ENCODE measurements at places on chromosomes 3 and 15.

DNA sequence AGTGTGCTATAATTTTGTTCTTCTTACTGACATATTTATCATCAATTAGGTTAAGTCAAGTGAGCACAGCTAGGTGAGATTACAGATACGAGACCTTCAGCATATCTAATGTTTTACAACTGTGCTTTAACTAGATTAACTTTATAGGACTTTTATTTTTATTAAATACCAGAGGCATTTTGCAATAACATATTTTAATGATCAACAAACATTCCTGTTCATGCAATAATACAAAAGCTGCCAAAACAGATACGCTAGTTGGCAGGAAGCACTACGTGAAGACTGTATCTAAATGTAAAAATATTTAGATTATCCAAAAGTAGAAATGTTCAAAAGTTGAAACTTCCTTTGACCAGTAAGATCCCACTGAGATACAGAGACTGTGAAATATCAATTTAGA, 139.1 kb downstream of the CBLB start:
- no peak for DNase-seq

- DNase-seq: no peak
Observed at GRCh38 chr3:97972976-97973375, 745 bp upstream of the RIOX2 start.

GRCh38 chr3:188904670-188905069, 267.1 kb upstream of the TPRG1 start:
- DNase-seq: no peak

- DNase-seq: no peak
Observed at GRCh38 chr3:32004113-32004765, 22.7 kb downstream of the ZNF860 start.

DNA sequence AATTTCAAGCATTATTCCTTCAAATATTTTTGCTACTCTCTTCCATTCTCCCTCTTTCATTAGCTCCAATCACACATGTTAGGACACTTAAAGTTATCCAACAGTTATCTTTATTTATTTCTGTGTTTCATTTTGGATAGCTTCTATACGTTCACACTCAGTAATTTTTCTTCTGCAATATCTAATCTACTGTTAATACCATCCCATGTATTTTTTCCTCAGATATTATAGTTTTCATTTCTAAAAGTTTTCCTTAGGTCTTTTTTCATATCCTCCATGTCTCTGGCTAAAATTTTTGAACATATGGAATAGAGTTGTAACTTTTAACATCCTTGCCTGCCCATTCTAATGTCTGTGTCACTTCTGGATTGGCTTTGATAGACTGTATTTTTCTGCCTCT, 73.4 kb downstream of the CTNNB1 start:
- DNase-seq: no peak

GRCh38 chr3:197949191-197949777, 706 bp upstream of the RPL35A start:
- no peak for DNase-seq

DNA sequence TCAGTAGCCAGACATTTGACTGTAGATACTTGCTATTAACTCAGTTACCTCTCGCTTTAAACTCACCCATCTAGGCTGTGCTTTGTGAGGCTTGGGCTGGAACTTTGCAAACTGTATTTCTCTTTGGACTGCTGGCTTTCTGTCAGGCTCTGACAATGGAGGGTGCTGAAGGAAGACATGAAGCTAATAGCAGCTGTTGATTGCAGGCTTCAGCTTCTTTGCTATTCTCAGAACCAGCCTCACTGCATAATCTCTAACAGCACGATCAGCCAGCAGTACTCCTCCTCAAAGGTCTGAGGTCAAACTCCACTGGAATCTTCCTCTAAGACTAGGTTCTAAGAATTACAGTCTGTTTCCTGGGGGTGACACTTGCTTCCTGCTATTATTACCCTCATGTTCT, 295.6 kb downstream of the ZBBX start:
- DNase-seq: no peak

DNA sequence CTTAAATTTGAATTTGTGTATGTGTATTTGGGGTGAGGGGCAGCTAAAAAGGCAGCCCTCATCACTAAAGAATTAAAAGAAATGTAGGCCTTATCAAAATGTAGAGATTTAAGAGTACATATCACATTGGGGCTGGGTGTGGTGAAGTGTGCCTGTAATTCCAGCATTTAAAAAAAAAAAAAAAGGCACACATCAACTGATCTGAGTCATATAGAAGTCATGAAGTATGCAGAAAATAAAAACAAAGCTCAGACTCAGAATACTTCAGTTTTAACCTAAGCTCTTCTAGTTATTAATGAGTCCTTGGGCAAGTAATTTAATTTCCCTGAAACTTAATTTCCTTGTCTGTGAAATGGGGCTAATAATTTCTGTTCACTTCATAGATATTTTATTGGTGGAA, 31.6 kb downstream of the SLC24A1 start:
- no peak for DNase-seq

- no peak for DNase-seq
Observed at GRCh38 chr3:65706301-65706700, 332.4 kb downstream of the MAGI1 start.

GRCh38 chr3:155231792-155232191, 61.7 kb downstream of the STRIT1 start:
- no peak for DNase-seq

DNA sequence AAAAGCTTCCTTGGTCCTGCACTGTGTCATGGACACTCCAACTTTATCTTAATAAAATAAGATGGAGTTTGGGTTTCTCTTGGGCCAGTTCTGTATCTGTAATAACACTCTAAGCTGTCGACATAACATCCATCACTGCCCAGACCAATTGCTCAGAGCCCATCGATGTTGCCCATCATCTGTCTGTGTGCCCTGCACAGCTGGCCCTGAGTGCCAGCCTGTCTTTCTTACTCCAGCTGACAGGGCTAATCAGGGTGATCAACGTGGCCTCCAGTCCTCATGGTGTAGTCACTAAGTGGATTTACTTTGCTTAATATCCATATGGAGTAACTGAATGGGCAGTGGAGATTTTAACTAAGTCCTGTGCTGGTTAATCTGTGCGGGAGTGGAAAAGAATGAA, 419.8 kb upstream of the TPM1 start:
- DNase-seq: no peak

DNA sequence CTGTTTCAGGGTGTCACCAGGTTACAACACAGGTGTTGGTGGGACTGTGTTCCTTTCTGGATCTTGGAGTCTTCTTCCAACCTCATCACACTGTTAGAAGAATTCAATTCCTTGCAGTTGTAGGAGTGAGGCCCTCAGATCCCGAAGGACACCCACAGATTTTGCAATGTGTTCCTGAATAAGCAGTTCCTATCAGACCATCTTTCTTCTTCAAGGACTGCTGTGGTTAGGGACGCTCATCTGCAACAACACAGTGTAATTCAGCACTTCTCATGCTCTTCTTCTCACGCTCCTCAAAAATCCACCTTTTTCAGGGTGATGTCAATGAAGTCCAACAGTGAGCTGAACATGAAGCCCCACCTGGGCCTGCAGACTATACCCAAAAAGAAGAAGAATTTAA, 18.8 kb downstream of the TM2D3 start:
- DNase-seq: no peak

GRCh38 chr3:174951034-174951433, 91.9 kb downstream of the NAALADL2 start:
- DNase-seq: no peak

GRCh38 chr3:108412121-108412750, 98.2 kb downstream of the MYH15 start:
- DNase-seq: no peak

GRCh38 chr3:127207727-127208482, 15.0 kb downstream of the PRR23E start:
- no peak for DNase-seq

DNA sequence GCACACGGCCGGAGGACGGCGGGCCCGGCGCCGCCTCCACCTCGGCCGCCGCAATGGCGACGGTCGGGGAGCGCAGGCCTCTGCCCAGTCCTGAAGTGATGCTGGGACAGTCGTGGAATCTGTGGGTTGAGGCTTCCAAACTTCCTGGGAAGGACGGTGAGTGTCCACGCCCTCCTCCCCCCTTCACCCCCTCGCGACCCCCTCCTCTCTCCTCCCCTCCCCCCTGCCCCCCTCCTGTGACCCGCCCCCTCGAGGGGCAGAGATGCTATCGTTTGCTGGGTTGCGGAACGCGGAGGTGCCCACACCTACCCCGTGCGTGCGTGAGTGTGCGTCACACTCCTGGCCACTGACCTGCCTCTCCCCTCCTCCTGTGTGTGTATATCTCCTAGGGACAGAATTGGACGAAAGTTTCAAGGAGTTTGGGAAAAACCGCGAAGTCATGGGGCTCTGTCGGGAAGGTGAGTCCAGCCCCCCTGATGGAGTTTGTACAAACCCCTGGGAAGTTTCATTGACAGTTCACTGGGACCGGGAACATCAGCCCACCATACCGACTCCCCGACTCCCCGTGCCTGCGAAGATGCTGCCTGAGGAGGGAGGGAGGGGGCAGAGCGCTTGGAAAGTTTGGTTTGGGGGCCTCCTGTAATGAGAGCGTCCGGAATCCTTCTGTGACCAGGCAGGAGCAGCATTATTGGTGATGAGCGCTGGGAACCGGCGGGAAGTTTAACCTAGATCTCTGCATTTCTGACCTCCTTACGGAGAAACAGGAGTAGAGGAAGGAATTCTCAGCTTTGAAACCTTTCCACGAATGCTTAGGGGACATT, 795 bp upstream of the SCAANT1 start:
- peak; percentile 34 for DNase-seq

DNA sequence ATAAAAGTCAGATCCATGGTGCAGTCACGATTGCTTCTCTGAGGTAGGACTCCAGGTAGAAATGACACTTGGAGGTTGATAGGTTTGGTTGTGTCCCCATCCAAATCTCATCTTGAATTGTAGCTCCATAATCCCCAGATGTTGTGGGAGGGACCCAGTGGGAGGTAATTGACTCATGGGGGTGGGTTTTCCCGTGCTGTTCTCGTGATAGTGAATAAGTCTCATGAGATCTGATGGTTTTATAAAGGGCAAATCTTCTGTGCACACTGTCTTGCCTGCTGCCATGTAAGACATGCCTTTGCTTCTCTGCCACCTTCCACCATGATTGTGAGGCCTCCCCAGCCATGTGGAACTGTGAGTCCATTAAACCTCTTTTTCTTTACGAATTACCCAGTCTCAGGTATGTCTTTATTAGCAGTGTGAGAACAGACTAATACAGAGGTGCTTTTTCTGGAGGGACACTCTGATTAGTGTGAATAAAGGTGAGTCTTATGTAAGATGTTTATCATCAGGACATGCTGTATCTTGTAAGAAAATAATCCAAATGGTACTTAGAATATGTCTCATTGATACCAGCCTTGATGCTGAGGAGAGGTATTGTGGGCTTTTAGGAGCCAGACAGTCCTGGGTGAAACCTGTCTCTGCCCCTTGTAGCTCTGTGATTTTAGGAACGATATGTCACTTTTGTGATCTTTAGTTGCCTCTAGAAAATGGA, 43.0 kb downstream of the SLCO3A1 start:
- DNase-seq: no peak

GRCh38 chr3:57582474-57583168, 14.5 kb downstream of the ARF4 start:
- no peak for DNase-seq

- DNase-seq: no peak
Observed at GRCh38 chr3:127012091-127012490, 29.2 kb downstream of the PLXNA1 start.

GRCh38 chr3:197394464-197395321, 96.3 kb upstream of the DLG1 start:
- peak; percentile 86 for DNase-seq

- no peak for DNase-seq
Observed at GRCh38 chr3:49717211-49717958, 2.1 kb downstream of the AMIGO3 start.

- no peak for DNase-seq
Observed at GRCh38 chr15:72169236-72169920, 28.2 kb downstream of the GRAMD2A start.

GRCh38 chr3:36677331-36678007, 86.9 kb downstream of the DCLK3 start:
- peak; percentile 27 for DNase-seq

- DNase-seq: no peak
Observed at GRCh38 chr3:13007251-13007941, 65.8 kb downstream of the IQSEC1 start.

DNA sequence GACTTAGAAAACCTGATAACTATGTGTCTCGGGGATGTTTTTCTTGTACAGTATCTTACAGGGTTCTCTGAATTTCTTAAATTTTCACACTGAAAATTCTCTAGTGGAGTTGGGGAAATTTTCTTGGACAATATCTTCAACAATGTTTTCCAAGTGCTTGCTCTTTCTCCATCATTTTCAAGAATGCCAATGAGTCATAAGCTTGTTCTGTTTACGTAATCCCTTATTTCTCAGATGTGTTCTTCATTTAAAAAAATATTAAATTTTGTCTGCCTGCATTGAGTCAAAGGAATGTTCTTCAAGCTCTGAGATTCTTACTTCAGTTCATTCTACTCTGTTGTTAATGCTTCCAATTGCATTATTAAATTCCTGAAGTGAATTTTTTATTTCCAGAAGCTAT, 21.9 kb upstream of the PLSCR2 start:
- no peak for DNase-seq

DNA sequence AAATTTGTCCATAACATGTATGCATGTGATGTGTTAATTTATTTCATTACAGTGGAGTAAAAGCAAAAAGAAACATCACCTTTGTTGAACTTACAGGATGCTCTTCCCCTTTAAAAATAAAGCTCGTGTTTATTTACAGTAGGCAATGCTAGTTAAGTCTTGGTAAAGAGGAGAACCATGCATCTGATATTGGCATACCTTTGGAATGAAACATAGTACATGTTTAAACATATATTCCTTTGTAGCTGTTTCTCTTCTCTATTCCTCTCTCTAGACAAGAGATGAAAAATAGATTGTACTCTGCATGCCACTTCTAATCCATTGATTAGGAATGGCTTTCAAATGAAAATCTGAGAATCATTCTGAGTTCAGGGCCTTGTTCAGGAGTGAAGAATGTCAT, 374.9 kb upstream of the CNTN4 start:
- no peak for DNase-seq

DNA sequence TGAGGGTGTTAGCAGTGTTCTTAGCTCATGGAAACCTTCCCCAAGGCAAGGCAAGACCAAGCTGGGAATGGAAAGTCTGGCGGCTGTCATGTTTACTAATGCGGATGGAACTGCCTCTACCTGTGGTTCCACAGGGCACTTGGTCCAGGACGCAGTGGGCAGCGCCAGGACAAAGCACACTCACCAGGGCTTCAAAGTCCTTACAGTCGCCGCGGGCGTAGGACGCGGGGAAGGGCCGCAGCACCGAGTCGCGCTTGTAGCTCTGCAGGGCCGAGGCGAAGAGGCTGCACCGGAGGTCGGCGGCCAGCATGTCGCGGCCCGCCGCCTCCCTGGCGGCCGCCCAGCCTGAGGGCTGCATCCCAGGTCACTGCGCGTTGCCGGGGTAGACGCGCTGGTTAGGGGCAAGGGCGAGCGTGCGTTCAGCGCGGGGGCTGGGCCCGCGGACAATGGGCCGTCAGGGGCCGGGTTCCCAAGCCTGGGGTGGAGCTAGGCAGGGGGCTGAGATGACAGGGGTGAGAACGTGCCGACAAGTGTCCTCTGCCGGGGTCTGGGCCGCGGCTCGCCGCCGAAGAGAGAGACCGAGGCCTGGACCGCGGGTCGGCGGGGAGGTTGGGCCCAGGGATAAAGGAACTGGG, 497 bp downstream of the PARP16 start:
- DNase-seq: no peak

Data from activated CD4-positive, alpha-beta T cell treated with anti-CD3 and anti-CD28 coated beads, Interleukin-2, Interleukin-4, amounts not matched to agents 100 ng/mL and 50 ng/mL, durations not matched to agents 16 hours and 8 hours (primary cell).